Testis (tissue), 5 donors: ENCODE measurements at places on chromosomes 3 and 15.

GRCh38 chr3:15347737-15348110, 15.3 kb upstream of the SH3BP5 start:
- DNase-seq, result no peak

DNA sequence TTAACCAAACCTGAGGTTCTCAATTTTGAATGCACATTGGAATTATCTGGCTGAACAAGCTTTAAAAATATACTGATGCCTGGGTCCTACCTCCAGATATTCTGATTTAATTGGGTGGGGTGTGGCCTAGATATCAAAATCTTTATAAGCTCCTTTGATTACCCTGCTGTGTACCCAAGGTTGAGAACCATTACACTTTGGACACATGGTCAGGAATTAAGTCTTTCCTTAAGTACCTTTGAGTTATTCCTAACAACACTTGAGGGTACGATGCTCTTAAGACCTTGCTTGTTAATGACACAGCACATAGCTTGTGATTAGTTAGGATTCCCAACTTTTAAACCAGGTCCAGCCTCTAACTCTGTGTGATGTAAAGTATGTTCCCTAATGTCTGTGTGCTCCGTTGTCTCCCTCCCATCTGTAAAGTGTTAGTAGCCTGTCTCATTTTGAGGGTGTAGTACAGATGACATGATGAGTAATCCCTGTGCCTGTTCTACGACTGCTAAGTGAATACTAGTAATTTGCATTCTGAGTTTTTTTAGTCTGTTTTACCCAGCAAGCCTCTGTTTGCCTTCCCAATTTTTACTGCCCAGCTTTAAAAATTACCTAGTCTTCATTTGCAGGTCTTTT, 154.9 kb downstream of the KLHL25 start:
- DNase-seq, result no peak

- no peak for DNase-seq
These were observed 63.3 kb downstream of the MBNL1 start for GRCh38 chr3:152331998-152332397.

DNA sequence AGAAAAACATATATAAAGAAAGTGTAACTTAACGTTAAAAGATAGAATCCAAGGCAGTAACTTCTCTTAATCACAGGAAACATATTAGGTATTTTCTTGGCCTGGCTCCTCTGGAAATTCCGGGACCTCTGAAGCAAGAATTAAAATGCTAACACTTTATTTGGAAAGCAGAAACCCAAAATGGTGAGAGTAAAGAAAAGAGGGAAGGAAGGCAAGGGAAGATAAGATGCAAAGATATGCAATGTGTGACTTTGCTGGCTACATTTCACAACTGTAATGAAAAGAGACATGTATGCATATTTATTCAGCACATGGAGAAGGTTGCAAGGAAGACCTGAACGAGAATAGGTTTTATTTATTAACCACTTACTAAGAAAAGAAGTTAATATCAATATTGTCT, 372.5 kb downstream of the TBL1XR1 start:
- DNase-seq, result no peak

DNA sequence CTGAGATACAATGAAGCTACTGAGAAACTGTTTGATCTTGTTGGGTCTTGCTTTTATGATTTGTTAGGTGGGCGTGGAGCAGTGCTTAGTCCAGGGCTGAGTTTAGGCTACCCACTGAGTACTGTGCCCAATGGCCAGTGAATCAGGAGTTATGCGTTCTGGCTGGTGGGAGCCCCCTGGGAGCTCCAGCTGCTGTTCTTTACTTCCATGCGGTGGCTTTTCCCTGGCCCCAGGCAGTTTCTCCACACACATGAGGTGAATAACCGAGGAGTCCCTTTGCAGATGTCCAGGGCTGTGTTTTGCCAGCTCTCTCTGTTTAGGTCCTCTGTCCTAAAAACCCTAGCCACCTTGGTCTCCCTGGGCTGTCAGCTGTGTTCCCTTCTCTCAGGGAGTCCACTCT, 106.5 kb downstream of the KLF13 start:
- DNase-seq, result no peak

GRCh38 chr3:87148020-87148419, 79.1 kb upstream of the CHMP2B start:
- peak; percentile 19 for DNase-seq

GRCh38 chr3:97910931-97911351, 61.3 kb downstream of the RIOX2 start:
- no peak for DNase-seq

DNA sequence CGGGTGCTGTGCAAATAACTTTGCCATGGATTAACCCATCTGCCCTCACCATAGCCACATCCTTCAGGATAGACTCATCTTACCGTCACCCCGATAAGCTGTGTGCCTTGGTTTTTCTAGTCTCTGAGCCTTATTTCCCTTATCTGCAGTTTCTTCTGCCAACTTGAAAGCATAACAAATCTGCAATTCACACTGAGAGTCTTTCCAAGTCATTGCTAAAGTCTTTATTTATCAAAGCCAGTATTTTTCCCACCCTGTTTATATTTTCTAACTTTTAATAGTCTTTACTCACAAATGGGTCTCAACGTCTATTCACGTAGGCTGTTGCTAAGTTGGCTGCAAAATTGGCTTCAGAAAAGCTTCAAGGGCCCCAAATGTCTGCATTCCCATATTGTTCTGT, 61.6 kb upstream of the SUCLG2 start:
- DNase-seq, result no peak

- no peak for DNase-seq
These were observed 37.9 kb downstream of the NTRK3 start for GRCh38 chr15:88218557-88219221.
